ENCODE measurements at places on chromosomes 11 and 22.

DNA sequence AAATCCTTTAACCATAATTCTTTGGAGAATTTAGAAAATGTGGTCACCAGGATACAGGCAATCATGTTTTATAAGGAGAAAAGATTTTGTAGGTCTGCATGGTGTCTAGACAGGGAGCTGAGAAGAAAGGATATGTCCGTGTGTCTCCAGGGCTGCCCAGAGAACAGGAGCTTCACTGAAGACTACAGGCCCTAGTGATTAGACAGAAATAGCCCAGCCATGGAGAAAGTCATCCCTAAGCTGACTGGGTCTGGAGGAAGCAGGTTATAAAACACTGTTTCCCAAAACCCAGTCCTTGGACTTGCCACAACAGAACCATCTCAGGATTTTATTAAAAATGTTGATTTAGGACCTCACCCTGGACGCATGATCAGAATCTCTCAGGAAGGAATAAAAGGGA, 84.4 kb downstream of the GALNT18 start:
- no peak for DNase-seq

DNA sequence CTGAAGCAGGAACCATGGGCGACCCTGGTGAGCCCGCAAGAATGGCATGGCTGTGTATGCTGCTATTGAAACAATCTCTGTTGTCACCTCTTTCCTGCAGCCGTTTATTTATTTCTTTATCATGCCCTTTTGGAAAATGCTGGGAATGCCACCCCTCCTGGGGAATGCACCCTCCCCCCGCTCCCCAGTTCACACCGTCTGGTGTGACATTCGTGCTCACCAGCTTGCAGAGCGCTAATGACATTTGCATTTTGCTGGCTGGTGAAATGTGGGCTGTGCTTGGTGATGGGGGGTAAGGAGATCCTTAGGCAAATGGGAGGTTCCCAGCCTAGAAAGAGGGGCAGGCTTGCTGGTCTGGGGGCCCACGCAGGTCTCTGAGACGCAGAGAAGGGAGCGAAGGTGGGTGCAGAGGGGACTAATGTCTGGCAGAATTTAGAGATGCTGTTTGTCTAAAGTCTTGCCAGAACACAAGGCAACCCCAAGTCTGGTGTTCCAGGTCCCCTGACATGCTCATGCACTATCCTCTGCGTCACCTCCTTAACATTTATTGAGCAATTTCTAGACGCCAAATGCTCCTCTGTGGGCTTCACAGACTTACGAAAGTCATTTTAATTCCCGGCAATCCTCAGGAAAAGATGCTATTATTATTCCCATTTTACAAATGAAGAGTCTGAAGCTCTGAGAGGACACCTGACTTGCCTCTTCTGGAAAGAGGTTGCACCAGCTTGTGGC, 91.7 kb downstream of the TP53I11 start:
- no peak for DNase-seq

GRCh38 chr11:127345819-127346459, 345.4 kb upstream of the KIRREL3 start:
- DNase-seq, result no peak

DNA sequence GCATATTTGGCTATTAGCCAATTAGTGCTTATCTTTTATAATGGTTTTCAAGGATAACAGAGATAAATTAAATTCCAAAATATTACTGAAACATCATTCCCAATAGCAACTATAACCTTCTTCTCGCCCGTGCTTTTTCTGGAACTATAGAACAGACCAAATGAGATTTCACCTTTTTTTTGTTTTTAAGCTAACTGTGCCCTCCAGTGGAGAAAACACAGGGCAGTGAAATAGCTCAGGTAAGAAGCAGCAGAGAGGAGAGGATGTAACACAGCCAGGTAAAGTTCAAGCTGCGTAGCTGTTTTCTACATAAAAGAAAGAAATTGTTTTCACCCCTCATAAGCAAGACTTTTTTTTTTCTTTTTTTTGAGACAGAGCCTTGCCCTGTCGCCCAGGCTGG, 28.2 kb downstream of the HSD17B12 start:
- DNase-seq, result no peak

- DNase-seq, result no peak
Measured at GRCh38 chr11:58513747-58514367, 6.0 kb upstream of the OR5B21 start.

GRCh38 chr22:40462195-40462984, 92.0 kb downstream of the SGSM3 start:
- no peak for DNase-seq

DNA sequence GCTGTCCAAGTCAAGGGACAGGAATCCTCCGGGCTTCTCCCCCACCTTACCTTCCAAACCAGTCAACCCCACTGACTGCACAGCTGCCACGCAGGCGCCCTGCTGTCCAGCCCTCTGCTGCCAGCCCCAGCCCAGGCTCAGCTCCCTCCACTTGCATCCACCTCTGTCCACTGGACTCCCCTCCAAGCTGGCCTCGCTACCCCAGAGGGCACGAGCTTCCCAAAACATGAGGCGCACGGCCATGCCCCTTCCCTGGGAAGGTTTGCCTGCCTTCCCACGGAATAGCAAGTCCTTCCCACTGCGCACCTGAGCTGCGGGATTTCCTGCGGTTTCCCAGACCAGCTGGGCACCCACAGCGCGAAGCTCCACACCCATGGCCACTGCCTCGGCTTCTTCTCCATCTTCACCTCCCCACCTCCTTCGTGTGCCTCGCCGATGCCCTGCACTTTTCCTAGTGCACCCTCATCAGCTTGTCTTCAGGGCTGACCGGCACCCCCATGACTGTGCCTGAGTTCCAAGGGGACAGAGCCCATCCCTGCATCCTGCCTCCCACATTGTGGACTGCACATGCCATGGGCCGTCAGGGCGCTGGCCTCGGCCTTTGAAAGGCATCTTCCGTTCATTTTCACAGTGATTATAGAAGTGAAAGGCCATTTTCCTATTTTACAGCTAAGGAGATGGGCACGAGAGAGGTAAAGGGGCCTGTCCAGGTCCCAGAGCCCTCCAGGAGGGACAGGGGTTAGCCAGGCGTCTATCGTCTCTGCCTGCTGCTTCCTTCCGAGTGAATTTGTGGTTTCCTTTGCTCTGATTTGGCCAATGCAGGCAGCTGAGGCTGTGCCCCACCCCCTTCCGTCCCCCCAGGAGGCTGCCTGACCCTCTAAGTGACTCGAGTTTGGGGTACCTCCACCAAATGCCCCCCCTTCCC, 16.4 kb downstream of the IFITM10 start:
- no peak for DNase-seq

DNA sequence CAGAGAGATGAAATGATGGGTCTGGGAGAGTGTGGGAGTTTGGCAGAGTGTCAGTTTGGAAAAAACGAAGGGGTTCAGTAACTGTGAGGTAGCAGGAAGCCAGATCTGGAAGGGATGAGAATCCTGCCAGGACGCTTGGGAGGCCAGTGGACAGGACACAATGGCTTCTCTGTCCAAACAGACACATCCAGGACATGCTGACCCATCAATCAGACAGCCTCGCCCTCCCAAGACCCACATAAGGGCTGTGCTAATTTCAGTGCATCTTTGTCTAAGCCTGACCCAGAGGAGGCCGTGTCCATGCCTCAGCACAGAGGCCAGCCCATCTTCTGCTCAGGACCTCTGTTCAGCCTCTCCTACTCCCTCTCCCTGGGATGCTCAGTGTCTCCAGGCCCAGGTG, 576.5 kb upstream of the B3GAT1 start:
- DNase-seq, result no peak

DNA sequence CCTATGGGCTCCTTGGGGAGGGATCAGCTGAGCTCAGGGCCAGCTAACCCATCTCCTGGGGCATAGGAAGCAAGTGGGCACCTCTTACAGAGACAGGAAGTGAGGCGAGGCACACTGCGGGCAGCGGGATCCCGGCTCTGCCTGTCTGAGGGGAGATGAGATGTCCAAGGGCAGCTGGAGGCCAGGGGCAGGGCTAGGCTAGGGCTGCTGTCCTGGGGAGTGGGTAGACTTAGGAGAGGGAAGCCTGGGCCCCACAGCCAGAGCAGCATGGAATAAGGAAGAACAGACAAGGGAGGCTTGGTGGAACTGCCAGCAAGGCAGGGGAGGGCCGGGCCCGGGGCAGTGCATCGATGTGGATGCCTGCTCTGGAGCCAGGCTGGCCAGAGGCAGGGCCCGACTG, 76.3 kb downstream of the MORC2 start:
- DNase-seq, result no peak

- no peak for DNase-seq
Measured at GRCh38 chr11:100639140-100639539, 47.9 kb upstream of the ARHGAP42 start.

DNA sequence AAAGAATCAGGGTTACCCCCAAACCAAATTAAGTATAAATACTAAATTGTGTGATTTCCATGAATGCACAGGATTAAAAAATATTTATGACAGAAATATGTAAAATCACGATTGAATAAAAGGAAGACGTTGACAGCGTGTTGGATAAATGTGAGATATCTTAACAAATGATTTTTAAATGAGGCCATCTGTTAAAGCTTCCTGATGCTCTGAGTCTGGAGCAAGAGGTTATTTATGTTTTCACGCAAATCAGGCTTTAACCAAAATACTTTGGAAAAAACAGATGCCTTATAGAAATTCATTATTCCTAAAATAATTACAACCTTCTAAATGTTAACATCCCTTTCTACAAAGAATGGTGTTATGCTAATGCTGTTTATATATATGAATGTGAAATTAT, 123.3 kb downstream of the PAX6 start:
- DNase-seq, result no peak

- no peak for DNase-seq
Measured at GRCh38 chr11:119706887-119707286, 22.1 kb downstream of the NECTIN1 start.

- DNase-seq, result no peak
Measured at GRCh38 chr11:47514825-47515647, 37.9 kb downstream of the CELF1 start.

- no peak for DNase-seq
Measured at GRCh38 chr11:44701276-44701675, 25.5 kb upstream of the TSPAN18 start.

DNA sequence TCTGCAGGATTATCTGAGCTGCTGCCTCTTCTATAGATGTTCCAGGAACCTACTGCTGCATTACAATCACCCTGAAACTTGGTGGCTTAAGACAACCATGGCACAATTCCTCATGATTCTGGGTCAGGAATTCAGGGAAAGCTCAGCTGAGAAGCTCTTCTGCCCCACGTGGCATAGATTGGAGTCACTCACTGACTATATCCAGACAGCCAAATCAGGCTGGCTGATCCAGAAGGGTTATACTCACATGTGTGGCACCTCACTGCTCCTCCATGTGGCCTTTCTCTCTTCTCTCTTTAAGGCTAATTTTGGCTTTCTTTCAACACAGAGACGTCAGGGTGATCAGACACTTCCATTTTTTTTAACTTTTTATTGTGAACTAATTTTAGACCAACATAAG, 125.5 kb downstream of the BBOX1 start:
- no peak for DNase-seq

DNA sequence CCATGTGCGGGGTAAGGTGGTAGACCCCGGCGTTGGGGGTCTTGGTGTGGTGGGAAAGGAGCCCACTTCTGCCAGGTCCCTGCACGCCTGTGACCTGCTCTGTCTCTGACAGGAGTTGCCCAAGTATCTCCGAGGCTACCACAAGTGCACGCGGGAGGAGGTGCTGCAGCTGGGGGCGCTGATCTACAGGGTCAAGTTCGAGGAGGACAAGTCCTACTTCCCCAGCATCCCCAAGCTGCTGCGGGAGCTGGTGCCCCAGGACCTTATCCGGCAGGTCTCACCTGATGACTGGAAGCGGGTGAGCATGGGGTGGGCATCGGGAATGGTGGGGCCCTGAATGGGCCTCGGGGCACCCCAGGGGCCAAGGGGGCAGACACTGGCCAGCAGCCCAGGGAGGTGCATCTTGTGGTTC, 83.0 kb downstream of the MYO7A start:
- DNase-seq, result no peak

- DNase-seq, result no peak
Measured at GRCh38 chr22:39382410-39382809, 17.2 kb upstream of the TAB1 start.
